Neuronal stem cell (in vitro differentiated cells): ENCODE measurements at places on chromosomes 3 and 15.

- H3K4me1 ChIP-seq, result peaks cover 6% of the 10 kb centered on the region
- H3K27me3 ChIP-seq, result no peaks in the 10 kb centered on the region
- no peak overlapping the region for H3K27ac ChIP-seq
- H3K36me3 ChIP-seq, result no peaks in the 10 kb centered on the region
These were observed 1035.3 kb downstream of the ROBO1 start for GRCh38 chr3:78732471-78732870.

DNA sequence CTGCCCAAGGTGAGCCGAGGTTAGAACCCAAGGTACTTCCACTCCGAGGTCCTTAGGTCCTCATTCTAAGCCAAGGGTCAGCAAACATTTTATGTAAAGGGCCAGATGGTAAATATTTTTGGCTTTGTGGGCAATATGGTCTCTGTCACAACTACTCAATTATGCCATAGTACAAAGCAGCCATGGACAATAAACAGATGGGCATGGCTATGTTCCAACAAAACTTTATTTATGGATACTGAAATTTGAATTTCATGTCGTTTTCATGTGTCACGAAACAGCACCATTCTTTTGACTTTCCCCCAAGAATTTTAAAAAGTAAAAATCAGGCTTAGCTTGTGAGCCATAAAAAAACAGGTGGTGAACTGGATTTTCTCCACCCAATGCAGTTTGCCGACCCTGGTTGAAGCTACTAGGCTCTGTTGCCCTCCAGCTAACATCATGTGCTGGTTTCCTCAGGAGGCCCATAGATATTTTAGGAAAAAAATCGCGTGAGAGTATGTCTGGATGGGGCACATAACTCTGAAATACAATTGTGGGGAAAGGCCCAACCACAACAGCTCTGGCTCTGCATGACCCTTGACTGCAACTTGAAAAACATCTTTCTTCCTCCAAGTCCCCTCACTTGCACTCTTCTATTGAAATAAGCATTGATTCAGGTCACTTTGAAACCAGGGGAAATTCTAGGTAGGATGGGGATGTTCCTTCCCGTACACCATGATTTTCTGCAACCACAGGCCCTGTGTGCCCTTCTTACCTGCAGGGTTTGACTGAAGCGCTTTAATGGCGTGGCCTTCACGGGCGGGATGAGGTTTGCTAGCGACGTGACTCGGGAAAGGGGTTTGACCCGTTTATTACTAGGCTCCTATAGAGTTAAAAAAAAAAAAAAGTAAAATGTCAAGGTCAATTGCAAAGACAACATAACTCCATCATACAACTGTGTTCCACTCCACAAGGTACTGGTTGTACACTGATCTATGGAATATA lies 28.5 kb downstream of the ARHGEF3 start:
- H3K4me3 ChIP-seq, result no peak overlapping the region
- H3K4me1 ChIP-seq, result peaks cover 5% of the 10 kb centered on the region
- no peak for DNase-seq

DNA sequence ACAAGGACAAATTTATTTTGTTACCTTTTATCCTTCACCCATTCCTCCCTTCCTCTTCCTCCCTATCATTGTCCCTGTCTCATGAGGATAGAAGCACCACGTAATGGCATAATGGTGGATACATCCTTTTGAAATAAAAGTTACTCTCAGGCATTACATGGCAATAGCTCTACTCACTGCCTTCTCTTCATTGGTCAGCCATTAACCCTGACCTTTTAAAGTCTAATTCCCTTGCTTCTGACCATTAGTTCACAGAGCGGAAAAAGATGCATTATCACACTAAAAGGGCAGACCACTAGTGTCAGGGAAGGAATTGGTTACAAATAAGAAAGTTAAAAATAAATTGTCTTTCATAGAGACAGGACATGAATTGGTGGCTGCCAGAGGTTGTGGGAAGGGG lies 54.6 kb upstream of the EIF1B start:
- DNase-seq, result no peak
- no peak overlapping the region for H3K4me3 ChIP-seq
- no peak overlapping the region for H3K27ac ChIP-seq
- H3K4me1 ChIP-seq, result peaks cover 3% of the 10 kb centered on the region

GRCh38 chr3:124140746-124141145 lies 148.8 kb upstream of the ROPN1 start:
- no peaks in the 10 kb centered on the region for H3K36me3 ChIP-seq
- no peak overlapping the region for H3K27ac ChIP-seq
- no peak for DNase-seq
- peaks cover 8% of the 10 kb centered on the region for H3K4me1 ChIP-seq
- H3K4me3 ChIP-seq, result no peak overlapping the region

- no peaks in the 10 kb centered on the region for H3K36me3 ChIP-seq
- peaks cover 24% of the 10 kb centered on the region for H3K27me3 ChIP-seq
- peak overlapping the region; percentile 53 for H3K4me3 ChIP-seq
- H3K4me1 ChIP-seq, result peaks cover 22% of the 10 kb centered on the region
- no peak for DNase-seq
These were observed 4.6 kb upstream of the PRKCD start for GRCh38 chr3:53156368-53156834.

DNA sequence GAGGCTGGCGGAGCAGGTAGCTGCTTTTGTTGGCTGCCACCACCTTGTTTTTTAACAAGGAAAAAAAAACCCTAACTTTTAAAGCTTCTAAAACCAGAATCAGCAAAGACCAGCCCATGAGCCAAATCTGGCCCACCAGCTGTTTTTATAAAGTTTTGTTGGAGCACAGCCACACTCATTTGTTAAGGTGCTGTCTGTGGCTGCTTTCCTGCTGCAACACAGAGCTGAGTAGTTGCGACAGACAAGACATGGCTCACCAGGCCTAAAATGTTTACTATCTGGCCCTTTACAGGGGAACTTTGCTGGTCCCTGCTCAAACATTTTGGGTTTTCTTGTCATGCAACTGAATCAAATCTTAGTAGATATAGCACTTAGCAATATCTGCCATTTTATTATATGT lies 18.9 kb downstream of the EFCAB12 start:
- no peak overlapping the region for H3K27ac ChIP-seq
- H3K4me3 ChIP-seq, result no peak overlapping the region
- no peaks in the 10 kb centered on the region for H3K4me1 ChIP-seq
- no peaks in the 10 kb centered on the region for H3K36me3 ChIP-seq

DNA sequence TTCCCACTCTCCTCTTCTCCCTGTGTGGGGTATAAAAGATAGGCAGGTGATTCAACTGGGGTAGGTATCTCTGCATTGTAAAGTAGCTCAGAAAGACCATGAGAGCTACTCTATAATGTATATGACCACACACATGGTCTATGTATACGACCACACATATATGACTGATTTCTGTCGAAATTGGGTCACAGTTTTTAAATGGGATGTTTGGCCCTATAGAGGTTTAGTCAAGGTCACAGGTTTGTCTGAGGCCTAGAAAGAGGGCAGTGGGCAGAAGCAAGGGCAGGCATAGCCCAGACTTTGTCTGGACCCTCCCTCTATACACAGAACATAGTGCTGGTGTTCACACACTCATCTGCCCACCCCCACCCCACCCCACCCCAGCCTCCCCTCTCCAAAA lies 4.4 kb downstream of the LAMP3 start:
- H3K36me3 ChIP-seq, result no peaks in the 10 kb centered on the region
- DNase-seq, result no peak
- no peak overlapping the region for H3K27ac ChIP-seq
- no peak overlapping the region for H3K4me3 ChIP-seq
- H3K4me1 ChIP-seq, result no peaks in the 10 kb centered on the region

DNA sequence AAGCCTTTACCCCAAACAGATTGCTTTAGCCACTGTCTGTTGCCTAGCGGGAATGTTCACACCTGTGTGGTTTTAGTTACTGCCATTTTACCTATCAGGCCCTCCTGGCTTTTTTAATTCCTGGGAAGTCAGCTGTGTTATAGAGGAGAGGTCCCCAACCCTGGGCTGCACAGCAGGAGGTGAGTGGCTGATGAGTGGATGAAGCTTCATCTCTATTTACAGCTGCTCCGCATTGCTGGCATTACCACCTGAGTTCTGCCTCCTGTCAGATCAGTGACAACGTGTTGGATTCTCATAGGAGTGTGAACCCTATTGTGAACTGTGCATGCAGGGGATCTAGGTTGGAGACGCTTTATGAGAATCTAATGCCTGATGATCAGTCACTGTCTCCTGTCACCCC lies 127.0 kb downstream of the MBNL1 start:
- no peaks in the 10 kb centered on the region for H3K27me3 ChIP-seq
- H3K4me1 ChIP-seq, result no peaks in the 10 kb centered on the region
- H3K4me3 ChIP-seq, result no peak overlapping the region
- H3K27ac ChIP-seq, result no peak overlapping the region
- no peak for DNase-seq
- H3K36me3 ChIP-seq, result peaks cover 5% of the 10 kb centered on the region

- DNase-seq, result no peak
- H3K27ac ChIP-seq, result no peak overlapping the region
- H3K4me1 ChIP-seq, result no peaks in the 10 kb centered on the region
- H3K27me3 ChIP-seq, result no peaks in the 10 kb centered on the region
- H3K4me3 ChIP-seq, result no peak overlapping the region
These were observed 281.7 kb downstream of the ROBO2 start for GRCh38 chr3:77321646-77322045.

- H3K27me3 ChIP-seq, result peaks cover 5% of the 10 kb centered on the region
- no peak overlapping the region for H3K27ac ChIP-seq
- H3K36me3 ChIP-seq, result no peaks in the 10 kb centered on the region
- no peak for DNase-seq
- H3K4me3 ChIP-seq, result no peak overlapping the region
These were observed 25.9 kb downstream of the C3orf20 start for GRCh38 chr3:14700891-14701290.
